KBM-7 (cell line): ENCODE measurements at places on chromosomes 13 and 19.
A peak's percentile ranks its signal among the peaks of the same experiment; 100 is the strongest.

- no peak for DNase-seq
Observed at GRCh38 chr19:15244106-15244803, 12.0 kb upstream of the EPHX3 start.

DNA sequence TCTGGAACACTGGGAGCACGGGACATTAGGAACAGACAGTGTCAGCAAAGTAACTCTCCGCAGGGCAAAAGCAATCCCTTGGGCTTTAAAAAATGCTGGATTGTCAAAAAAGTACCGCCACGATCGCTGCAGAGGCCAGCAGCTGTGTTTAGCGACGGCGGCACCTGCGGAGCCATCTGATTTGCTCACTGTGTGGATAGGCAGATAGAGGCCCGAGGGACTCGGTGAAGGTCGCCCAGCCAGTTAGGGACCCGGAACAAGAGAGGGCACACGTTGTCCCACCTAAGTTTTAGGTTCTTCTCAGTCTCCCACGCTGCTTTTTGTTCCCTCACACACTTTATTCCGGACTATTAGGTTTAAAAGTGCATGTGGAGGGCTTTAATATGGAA, 238.3 kb downstream of the TEX29 start:
- DNase-seq = no peak

DNA sequence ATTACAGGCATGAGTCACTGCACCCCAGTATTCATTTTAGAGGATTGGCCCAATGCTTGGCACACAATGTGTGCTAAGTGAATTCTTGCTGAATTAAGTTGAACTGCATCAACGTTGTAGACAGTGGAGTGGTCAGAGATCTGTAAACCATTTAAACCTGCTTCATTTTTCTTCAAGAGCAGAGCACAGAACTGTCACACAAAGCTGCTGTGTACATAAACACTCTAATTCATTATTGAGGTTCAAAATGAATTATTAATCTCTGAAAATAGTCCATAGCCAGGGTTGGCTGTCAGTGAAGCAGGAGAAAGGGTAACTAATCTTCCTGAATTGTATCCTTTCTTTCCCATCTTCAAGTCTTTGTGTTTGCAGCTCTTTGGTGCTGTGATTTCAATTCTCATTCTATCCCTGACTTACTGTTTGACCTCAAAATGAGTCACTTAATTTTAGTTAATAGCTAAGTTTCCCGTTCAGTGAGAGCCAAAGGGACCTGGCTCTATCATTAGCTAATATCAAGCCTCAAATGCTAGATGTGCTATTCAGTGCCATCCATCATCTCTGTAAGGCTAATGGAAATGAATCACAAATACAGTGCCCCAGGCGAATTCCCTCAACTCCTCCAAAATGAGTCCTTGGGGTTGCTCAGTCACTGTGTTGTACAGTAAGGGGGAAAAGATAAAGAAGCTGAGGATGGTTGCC, 77.0 kb upstream of the TSC22D1 start:
- DNase-seq = no peak

- no peak for DNase-seq
Observed at GRCh38 chr13:53499576-53500133, 471.0 kb downstream of the OLFM4 start.

GRCh38 chr19:48962849-48963165, 2.3 kb upstream of the FTL start:
- DNase-seq = no peak

DNA sequence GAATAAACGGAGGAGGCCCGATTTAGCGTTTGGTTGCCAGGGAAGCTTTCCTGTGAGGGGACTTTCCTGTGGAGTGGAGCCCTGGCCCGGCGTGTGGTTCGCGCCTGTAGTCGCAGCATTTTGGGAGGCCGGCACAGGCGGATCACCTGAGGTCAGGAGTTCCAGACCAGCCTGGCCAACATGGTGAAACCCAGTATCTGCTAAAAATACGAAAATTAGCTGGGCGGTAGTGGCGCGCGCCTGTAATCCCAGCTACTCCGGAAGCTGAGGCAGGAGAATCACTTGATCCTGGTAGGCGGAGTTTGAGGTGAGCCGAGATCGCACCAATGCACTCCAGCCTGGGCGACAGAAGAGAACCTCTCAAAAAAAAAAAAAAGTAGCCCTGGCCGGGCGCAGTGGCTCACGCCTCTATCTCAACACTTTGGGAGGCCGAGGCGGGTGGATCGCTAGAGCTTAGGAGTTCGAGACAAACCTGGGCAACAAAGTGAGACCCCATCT, 6.9 kb downstream of the KANK3 start:
- DNase-seq = no peak

GRCh38 chr19:1503089-1503924, 9.5 kb downstream of the ADAMTSL5 start:
- DNase-seq = peak; percentile 84

DNA sequence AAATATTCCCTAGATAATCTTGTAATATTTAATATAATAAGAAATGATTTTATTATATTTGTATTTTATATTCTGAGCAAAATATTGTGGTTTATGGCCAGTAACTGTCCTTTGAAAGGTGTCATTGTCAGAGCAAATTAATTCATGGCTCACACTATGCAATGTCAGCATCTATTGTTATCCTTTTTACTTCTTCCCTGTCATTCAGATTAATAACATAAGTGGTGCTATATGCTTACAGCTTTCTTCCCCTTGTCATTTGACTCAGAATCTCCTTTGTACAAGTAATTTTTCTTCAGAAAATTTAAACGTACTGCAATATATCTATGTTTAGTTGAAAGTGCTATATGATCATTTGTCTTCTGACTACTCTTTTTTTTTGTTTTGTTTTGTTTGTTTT, 1738.2 kb upstream of the MIR17HG start:
- no peak for DNase-seq

DNA sequence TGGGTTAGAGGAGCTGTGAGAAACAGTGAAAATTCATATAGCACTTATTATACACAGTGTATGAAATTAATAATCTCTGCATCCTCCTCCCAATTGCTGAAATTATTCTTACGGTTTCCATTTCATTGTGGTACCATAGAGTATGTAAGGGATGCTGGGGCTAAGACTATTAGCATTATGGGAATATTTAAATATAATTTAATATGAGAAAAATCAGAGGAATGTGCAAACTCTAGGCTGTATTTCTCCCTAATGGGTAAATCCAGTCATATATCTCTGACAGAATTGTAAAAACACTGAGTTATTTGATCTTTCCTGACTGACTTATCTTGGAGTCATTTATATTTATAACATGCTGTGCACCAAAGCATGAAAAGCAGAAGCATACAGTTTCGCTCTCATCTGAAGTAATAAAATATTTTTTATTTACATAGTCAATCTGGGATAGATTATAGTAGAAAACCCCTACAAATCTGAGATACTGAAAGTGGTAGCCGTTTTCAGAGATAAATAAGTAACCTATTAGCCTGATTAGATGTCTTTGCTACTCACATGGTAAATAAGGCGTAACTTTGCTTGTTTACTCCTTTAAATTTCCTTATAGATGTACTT, 34.9 kb downstream of the LRCH1 start:
- DNase-seq = no peak

- DNase-seq = no peak
Observed at GRCh38 chr13:31248361-31248760, 48.6 kb downstream of the B3GLCT start.

- no peak for DNase-seq
Observed at GRCh38 chr13:35830850-35831450, 300.2 kb downstream of the DCLK1 start.

DNA sequence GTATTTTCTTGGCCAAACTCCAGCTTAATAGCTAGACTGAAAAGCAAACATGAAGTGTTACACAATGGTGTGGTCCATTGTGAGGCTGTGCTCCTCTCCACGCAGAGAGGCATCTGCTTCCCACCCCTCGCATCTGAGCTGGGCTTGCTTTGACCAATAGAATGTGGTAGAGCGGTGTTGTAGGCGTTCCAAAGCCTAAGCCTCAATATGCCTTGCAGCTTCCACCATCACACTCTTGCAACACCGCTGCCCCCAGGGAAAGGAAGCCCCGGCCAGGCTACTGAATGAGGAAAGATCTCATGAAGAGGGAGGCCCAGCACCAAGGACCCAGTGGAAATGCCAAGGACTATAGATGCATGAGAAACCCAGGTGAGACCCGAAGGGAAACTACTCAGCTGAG, 9.4 kb downstream of the FLT1 start:
- no peak for DNase-seq

- DNase-seq = no peak
Observed at GRCh38 chr19:31332096-31332495, 17.1 kb downstream of the TSHZ3 start.

GRCh38 chr19:18292810-18293641, 11.6 kb upstream of the JUND start:
- DNase-seq = peak; percentile 74

DNA sequence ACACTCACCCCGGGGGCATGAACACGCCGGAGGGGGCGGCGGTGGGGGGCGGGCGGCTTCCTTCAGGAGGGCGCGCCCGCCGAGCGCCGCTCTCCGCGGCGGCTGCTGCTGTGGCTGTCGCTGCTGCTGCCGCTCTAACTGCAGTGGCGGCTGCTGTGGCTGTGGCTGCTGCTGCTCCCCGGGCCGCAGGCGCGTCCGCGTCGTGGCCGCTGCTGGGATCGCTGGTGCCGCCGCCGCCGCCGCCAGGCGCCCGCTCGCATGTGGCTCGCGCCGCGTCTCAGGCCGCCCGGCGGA, at the start of gene BBC3:
Gene BBC3 (minus strand): TSS at position 279 of the 294 bp plus-strand sequence. CDS start 2,768 bp downstream, outside the sequence.
- DNase-seq = no peak

DNA sequence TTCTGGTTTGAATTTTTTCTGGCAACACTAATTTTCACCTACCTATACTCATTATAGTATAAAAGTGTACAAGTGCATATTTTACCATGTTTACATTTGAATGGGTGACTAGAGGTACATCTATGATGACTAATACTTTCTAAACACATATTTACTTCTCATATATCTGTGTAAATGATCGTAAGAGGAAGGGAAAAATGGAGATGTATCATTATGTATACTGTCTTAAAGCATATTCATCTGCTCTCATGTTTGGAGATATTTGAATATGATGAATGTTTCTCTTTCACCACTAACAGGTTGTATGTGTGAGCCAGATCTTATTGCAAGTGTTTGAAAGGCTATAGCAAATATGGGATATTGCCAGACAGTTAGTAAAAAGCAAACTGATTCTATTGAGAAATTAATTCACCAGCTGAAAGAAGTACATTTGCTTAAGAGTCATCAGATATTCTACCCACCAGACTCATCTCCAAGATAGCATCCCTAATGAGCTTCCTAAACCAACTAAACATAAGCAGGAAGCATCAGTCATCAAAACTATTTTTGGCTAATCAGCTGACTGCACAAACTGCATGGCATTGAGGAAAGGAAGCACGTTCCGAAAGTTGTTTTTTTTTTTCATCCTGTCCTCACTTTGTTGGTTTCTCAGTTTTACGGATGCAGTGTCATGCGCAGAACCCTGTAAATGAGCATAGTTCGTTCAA, 738.2 kb downstream of the GPC5 start:
- DNase-seq = no peak

DNA sequence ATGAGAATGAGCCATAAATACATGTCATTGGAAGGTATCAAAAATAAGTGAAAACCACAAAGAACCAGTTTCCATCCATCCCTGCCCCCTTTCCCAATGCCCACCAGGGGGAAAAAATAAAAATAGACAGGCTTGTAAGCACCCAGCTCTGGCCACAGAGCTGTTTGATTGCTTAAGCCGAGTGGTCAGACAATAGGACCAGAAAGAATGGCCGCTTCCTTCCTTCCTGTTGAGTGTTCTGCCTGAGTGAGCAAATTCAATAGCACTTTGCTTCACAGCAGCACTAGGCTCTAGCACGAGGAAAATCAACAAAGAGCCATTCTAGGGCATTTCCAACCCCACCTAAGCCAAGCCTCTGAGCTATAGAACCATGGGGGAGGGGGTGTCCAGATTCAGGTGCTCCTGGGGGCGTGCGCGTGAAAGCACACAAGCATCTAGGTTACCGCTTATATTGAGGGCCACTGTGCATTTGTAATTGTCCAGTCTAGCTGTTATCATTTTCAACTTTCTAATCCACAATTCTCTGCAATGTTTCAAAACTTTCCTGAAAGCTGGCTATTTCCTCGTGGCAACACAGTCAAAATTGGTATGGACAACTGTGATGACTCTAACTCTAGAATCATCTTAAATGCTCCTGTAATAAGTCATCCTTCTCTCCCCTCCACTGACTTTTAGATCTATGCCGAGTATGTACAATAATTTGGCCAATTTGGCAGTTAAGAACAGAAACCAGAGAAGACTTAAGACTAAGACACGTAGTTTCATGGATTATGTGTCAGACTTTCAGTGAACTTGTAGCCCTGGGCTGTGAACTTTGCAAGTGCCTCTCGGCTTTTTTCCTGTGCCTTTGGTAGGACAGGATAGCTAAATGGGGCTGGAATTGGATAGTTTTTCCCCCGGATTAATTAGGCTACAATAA, 64.3 kb downstream of the SPRY2 start:
- peak; percentile 92 for DNase-seq

- no peak for DNase-seq
Observed at GRCh38 chr19:12784871-12785430, 6.3 kb upstream of the JUNB start.

DNA sequence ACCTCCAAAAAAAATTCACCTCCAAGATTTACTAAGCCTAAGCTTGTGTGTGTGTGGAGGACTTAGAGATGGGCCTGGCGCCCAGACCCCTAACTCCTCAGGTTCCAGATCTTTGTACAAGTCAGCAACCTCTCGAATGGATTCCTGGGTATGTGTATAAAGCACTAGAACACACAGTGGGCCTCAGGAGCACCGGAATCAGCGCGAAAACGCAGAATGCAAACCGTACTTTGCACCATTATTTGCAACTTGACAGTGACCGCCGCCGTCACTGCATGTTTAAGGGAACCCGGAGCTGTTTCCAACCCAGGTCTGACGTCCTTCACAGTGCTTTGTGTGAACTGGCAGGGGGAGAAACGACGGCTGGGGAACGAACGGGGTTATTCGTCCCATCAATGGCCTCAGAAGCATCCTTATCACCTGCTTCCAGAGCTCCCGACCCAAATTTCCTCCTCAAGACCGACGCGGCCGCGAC, 688 bp downstream of the ZNF606 start:
- DNase-seq = no peak

GRCh38 chr13:63351081-63351480, 1935.4 kb upstream of the PCDH20 start:
- no peak for DNase-seq

GRCh38 chr13:86402500-86402899, 603.3 kb upstream of the SLITRK6 start:
- DNase-seq = no peak

GRCh38 chr13:108226184-108226583, 8.0 kb downstream of the ABHD13 start:
- DNase-seq = no peak

GRCh38 chr19:1073956-1074517, 7.1 kb downstream of the ARHGAP45 start:
- DNase-seq = no peak

GRCh38 chr13:25803641-25804040, 248.2 kb downstream of the SHISA2 start:
- no peak for DNase-seq
